GM23338 (cell line): ENCODE measurements at places on chromosomes 3 and 15.
A peak's percentile ranks its signal among the peaks of the same experiment; 100 is the strongest.

- DNase-seq = no peak
Observed at GRCh38 chr3:98651780-98652077, 58.3 kb upstream of the CPOX start.

DNA sequence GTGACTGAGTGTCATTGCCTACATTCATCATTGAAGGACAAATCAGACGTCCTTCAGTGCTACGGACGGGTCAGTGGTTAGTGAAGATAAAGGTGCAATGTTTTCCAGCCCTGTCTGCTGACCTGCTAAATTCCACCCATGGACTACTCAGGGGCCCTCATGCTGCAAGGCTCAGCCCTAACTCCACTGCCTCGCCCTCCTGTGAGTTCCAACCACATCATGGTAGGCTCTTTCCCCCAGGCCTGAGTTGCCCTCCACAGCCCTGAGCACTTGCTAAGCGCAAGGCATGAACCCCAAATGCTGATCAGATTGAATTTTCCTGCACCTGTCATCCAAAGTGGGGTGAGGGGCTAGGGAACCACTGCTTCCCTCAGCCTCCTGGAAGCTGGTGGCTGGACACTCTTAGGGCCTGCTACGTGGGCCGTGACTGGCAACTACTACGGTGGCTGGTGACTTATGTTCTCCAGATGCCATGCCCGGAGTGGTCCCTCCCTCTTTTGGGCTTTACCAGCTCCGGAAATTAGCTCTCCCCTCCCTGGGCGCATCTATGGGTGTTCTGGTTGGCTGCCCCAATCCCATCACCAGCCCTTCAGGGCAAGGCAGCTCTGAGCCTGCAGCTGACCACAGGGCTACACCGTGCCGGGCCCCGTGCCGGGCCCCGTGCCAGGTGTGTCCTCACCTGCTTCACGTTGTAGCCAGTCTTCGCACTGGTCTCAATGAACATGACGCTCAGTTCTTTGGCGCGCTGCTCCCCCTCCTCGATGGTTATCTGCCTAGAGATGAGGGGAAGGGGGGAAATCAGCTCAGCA is 32.1 kb downstream of the SRPRB start:
- no peak for DNase-seq

- DNase-seq = no peak
Observed at GRCh38 chr3:98567666-98568270, 25.6 kb downstream of the CPOX start.

GRCh38 chr3:125220727-125221429 is 8.3 kb upstream of the SLC12A8 start:
- peak; percentile 8 for DNase-seq

DNA sequence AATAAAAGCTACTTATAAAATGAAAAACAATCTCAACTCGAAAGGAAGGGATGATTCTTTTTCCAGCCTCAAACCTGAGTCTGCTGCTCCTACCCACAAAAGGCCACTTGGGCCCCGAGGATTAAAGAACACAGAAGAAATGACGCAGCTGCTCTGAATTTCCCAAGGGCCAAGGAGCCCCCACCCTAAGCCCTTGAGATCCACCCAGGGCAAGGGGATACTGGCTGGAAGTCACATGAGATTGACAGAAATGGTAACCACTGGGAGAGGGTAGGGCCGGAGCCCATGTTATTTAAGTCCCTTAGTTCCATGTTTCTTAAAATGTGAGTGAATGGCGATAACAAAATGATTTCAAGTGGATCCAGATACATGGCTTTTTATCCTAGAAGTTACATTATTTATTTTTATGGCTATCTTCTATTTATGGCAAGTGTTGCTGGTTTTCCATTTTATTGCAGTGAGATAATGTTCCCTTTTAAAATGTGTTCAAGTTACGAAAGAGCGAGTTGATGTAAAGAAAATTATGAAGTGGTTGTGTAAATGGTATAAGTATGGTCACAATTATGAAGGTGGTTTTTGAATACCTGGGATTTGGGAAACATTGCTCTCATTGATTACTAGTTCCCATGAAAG is 16.8 kb downstream of the IGDCC4 start:
- no peak for DNase-seq

DNA sequence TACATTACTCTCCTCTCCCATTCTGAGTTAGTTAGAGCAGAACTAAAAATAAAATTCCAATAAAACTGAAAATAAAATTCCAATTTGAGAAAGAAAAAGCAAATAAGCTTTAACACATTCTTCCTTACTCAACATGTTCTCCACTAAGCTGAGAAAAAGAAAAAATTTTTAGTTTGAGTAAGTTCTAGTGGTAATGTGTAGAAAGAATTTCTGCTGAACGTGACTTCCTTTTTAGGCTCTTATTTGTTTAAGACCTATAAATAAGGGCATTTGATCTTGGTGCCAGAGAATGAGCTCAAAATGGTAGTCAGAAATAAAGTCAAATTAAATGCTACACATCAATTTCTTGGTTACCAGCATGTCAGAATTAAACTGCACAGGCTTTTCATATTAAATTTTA is 57.6 kb upstream of the ABHD10 start:
- no peak for DNase-seq
